NCI-H526 treated with DMSO at 0.1 percent for 48 hours (cell line): ENCODE measurements at places on chromosomes 2 and 18.

GRCh38 chr2:71503837-71504236, 50.5 kb downstream of the DYSF start:
- DNase-seq: no peak

DNA sequence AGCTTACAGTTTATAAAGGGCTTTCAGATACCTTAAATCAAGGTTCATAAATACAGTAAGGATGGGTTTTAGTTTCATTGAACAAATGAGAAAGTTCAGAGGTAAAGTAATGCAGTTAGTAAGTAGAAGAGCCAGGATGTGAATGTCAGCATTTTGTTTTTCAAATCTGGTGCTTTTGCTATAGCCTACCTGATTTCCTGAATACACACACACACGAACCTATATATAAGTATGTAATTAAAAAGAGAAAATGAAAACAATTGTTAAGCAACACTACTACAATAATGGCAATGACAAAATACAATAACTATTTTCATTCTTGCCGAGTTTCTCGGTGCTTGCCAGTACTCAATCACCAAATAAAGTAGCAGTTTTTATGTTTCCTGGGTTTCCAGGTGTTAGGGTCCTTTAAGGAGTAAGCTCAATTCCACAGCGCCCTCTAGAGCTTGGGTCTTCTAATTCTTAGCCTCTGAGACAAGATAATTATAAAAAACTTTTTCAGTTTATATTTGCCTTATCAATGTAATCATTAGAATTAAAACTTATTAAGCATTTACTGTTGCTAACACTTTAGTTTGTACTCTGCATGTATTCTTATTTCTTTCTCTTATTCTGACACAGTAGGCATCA, 512.9 kb upstream of the ACVR2A start:
- DNase-seq: peak; percentile 30

GRCh38 chr2:73368781-73369180, 16.9 kb upstream of the ALMS1 start:
- DNase-seq: no peak

- no peak for DNase-seq
These were observed 40.8 kb downstream of the SPTBN1 start for GRCh38 chr2:54496920-54497319.

DNA sequence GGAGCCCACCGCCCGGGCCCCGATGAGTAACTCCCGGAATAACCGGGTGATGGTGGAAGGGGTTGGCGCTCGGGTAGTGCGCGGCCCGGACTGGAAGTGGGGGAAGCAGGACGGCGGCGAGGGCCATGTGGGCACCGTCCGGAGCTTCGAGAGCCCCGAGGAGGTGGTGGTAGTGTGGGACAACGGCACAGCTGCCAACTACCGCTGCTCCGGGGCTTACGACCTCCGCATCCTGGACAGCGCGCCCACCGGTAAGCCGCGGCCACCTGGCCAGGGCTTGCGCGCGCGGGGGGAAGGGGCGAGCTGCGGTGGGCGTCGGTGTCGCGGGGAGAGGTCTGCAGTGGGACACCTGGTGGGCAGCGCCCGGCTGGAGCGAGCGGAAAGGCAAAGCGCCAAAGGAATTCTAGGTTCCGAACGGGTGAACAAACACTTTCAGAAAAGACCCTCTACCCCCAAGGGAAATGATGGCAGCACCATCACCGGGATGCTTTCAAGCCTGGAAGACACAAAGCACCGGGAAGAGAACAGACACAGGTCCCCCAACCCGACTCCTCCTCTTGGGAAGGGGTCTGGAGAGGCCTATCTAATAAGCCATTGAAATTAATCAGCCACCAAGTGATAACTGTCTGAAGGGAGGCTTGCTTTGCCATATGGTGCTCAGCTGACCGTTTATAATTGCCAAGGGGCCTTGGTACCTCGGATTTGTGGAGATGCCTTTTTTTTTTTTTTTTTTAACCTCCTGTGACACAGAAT, 1.1 kb downstream of the MIB1 start:
- DNase-seq: no peak

DNA sequence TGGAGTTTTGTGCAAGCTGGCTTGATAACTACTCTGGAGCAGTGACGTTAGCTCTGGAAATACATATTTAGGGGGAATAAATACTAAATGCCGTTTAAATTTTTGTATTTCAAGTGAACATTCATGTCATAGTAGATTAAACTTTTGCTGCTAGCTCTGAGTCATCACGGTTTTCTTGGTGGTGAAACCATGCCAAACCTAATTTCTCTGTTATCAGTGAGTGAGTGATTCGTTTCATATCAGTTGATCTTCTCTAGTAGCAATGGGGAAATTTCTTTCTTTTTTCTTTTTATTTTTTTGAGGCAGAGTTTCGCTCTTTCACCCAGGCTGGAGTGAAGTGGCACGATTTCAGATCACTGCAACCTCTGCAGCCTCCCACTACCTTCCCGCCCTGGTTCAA, 211.1 kb downstream of the PTPRM start:
- no peak for DNase-seq

GRCh38 chr2:130966149-130966774, 127.0 kb downstream of the FAM168B start:
- DNase-seq: no peak

- DNase-seq: no peak
These were observed 142.5 kb downstream of the SPHKAP start for GRCh38 chr2:228038967-228039366.

DNA sequence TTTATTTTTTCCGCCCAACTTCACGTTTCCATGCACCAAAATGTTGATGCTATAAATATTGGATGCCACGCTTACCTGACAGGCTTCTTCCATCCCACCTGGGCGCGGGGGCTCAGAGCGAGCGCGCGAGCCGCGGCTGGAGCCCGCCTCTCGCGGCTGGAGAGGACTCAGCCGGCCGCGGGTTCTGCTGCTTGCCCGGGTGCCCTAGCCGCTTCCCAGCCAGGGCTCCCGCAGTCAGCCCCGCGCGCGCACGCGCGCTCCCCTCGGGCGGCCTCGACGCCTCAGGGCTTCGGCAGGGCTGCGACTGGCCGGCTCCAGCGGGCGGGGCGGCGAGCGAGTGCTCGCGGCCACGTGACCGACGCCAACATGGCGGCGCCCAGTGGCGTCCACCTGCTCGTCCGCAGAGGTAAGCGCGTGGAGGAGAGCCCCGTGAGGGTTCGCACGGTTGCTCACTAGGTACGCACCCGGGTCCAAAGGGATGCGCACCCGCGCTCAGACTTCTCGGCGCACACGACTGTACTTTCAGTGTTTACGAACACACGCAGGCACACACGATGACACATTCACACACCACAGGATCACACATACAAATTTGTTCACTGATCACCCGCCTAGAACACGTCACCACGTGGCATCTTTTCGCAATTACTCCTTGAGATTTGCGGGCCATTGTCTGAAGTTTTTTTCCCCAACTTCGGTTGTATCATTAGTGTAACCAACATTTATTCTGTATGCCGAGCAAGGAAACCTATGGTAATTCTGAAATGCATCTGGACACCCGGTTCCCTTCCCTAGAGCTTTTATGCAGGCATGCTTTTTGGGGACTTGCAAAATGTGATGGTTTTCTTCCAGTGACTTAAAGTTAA, at the start of gene METAP1D:
Gene METAP1D (plus strand): TSS at position 350 of the 866 bp plus-strand sequence. CDS start 17 bp downstream, at position 367.
- DNase-seq: peak; percentile 86

DNA sequence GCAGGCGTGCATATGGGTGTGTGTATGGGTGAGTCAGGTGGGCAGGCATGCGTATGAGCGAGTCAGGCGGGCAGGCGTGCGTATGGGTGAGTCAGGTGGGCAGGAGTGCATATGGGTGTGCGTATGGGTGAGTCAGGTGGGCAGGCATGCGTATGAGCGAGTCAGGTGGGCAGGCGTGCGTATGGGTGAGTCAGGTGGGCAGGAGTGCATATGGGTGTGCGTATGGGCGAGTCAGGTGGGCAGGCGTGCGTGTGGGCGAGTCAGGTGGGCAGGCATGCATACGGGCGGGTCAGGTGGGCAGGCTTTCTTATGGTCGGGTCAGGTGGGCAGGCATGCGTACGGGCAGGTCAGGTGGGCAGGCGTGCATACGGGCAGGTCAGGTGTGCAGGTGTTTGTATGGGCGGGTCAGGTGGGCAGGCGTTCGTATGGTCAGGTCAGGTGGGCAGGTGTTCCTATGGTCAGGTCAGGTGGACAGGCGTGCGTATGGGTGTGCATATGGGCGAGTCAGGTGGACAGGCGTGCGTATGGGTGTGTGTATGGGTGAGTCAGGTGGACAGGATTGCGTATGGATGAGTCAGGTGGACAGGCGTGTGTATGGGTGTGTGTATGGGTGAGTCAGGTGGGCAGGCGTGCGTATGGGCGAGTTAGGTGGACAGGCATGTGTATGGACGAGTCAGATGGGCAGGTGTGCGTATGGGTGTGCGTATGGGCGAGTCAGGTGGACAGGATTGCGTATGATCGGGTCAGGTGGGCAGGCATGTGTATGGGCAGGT, 28.7 kb upstream of the KLF11 start:
- no peak for DNase-seq

GRCh38 chr2:6392966-6393365, 472.7 kb downstream of the CMPK2 start:
- no peak for DNase-seq

DNA sequence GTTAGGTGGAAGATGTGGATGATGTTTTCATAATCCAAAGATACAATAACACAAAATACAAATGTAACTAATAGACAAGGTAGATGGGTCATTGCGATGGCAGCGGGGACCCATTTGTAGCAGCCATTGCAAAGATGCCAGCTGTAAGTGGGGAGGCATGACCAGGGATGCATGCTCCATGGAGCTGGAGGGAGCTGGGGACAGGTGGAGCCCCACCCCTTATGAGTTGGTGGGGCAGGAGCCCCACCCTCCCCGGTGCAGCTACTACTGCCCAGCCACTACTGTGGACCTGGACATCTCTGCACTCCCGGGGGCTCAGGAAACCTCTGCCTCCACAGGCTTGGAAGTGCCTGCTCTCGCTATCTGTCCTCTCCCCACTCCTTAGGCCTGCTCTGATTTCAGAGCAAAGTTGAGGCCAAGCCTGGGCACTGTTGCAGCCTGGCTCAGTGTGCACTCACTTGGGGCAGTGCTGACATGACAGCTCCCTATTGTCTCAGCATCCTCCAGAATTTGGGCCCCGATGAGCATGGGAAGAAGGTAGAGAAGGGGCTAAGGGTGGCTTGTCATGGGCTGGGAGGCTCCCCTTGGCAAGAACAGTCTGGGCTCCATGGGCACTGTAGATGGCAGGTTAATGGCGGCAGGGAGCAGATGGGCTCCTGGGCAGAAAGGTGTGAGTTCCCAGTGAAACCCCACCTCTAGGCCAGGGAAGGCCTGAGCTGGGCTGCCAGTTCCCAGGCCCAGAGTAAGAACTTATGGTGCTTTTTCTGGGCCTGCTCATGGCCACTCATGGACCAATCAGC, 81.1 kb downstream of the ZNF804A start:
- DNase-seq: no peak

DNA sequence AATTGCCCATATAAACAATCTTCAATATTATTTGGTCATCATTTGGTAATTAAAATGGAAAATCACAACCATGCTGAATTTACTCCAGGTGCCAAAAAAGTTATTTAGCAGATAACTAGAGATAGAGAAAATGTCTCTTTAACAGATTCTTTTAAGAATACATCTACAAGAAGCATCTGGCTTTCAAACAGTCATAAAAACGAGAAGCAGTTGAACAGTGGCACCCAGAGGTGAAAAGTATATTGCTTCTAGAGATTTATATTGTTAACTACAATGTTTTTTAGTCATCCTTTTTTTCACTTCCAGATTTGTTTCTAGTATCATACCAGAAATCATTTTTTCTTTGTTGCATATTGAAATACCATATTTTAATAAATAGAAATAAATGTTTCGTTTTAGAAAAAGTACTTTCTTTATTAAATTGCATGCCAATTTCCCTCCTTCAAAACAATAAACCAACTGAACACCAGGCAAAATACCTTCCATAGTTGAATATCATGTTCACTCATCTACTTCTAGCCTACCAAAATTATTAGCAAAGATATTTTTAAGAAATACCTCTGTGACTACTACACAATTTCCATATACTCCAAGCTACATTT, 65.4 kb upstream of the HNRNPA3 start:
- DNase-seq: peak; percentile 70

- DNase-seq: no peak
These were observed 307.3 kb upstream of the MEIS1 start for GRCh38 chr2:66127656-66128055.

- no peak for DNase-seq
These were observed 14.9 kb downstream of the MRPS9 start for GRCh38 chr2:105052773-105053172.

GRCh38 chr18:48775372-48776155, 175.2 kb downstream of the SMAD7 start:
- DNase-seq: no peak

- DNase-seq: no peak
These were observed 48.6 kb downstream of the DNMT3A start for GRCh38 chr2:25293145-25293544.

GRCh38 chr2:126399001-126399400, 257.0 kb upstream of the GYPC start:
- DNase-seq: no peak

- no peak for DNase-seq
These were observed 297.1 kb downstream of the TMX3 start for GRCh38 chr18:68417826-68418225.

DNA sequence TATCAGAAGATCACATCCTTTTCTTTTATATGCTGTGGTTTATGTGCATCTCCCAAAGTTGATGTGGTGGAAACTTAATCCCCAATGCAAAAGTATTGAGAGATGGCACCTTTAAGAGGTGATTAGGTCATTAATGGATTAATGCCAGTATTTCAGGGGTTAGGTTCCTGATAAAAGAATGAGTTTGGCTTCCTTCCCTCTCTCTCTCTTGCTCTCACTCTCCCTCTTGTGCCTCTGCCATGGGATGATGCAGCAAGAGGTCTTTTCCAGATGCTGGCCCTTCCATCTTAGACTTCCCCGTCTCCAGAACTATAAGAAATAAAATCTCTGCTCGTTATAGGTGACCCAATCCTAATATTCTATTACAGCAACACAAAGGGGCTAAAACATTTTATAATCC, 85.0 kb downstream of the TTC27 start:
- DNase-seq: no peak

GRCh38 chr2:207387001-207387571, 142.7 kb upstream of the CREB1 start:
- DNase-seq: no peak

DNA sequence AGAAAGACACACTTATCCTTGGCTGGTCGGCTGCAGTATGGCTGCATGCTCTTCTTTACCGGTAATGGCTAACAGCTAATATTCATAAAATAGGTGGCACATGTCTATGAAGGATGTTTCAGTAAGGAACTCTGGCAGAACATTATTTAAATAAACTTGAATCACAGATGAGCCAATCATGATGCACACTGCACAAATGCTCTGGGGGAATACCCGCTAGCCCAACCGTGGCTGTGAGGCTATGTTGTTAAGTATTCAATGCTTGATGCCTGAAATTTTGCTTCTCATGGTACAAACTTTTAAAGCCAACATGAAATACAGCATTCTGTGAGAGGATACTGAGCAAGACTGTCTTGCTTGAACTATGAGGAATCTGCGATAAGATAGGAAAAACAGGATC, 505.8 kb downstream of the ZEB2 start:
- DNase-seq: no peak

GRCh38 chr2:232214053-232214452, 164.5 kb upstream of the ALPP start:
- no peak for DNase-seq

GRCh38 chr2:178256382-178257042, 62.2 kb downstream of the OSBPL6 start:
- no peak for DNase-seq
